ENCODE measurements at places on chromosomes 13 and 19. TPM values are rescaled to one million over a fixed set of nuclear protein-coding genes. Genes with fewer than 3 reads are reported as not detected.

The NLRP4 gene
- not detected for total RNA-seq

The ETV2 gene
- total RNA-seq, result 0.36 TPM

DNA sequence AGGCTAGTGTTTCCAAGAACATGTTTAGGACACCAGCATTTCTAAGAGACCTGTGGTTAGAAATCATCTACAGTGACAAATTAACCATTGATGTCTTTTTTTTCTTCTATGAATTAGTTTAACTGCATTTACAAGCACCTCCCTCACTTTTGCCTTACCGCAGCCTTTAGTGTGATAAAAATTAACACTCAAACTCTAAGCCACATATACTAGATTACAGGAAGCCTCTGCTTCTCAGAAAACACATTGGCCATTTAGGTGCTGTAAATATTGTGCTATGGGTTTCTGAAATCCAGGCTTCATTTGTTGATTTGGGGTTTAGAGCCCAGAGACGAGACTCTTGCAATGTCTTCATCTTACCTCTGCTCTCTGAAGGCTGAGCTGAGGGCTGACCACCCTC lies 34.6 kb upstream of the OLFM4 start:
- H3K36me3 ChIP-seq, result no peaks in the 10 kb centered on the region
- H3K27ac ChIP-seq, result no peak overlapping the region
- no peak overlapping the region for H3K4me3 ChIP-seq
- DNase-seq, result no peak

The BCAM gene
- total RNA-seq, result 4.3 TPM

GRCh38 chr13:72456486-72456885 lies 270.9 kb downstream of the MZT1 start:
- H3K4me1 ChIP-seq, result no peaks in the 10 kb centered on the region
- H3K36me3 ChIP-seq, result no peaks in the 10 kb centered on the region
- H3K4me3 ChIP-seq, result no peak overlapping the region
- H3K27ac ChIP-seq, result no peak overlapping the region
- DNase-seq, result no peak
